Mucosa of gallbladder (tissue), 1 donor: ENCODE measurements at places on chromosomes 1 and 21. TPM values are rescaled to one million over a fixed set of nuclear protein-coding genes. Genes with fewer than 3 reads are reported as not detected.

SSBP3 gene
- 110 TPM for total RNA-seq

FCAMR gene
- total RNA-seq: 0.46 TPM

DNA sequence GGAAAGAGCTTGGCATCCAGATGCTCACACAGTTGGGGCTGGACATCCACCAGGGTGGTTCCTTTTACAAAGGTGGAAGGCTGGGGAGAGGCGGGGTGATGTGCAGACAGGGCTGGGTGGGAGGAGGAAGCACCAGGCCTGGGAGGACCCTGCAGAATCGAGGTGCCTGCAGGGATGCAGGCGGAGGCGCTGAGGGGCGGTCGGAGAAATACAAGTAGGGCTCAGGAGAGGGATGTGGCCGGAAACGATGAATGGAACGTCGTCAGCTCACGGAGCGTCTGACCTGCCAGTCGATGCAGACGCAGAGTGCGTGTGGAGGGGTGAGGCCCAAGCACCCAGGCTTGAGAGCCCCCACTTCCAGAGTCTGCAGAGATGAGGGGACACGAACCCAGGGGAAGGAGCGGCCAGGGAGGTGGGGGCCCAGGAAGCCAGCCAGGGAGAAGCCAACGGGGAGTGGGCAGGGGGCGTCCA, 63.4 kb downstream of the TRIM11 start:
- DNase-seq: no peak

GRCh38 chr1:203129501-203130231, 2.1 kb downstream of the ADORA1 start:
- DNase-seq: peak; percentile 64

LAMC2 gene
- 24.5 TPM for total RNA-seq

- no peak for DNase-seq
Observed at GRCh38 chr1:235075777-235076308, 52.8 kb downstream of the TOMM20 start.

- DNase-seq: no peak
Observed at GRCh38 chr1:36580524-36580923, 97.8 kb upstream of the CSF3R start.

- no peak for DNase-seq
Observed at GRCh38 chr1:244154508-244154871, 103.4 kb downstream of the ZBTB18 start.

OR14K1 gene
- total RNA-seq: not detected

- DNase-seq: no peak
Observed at GRCh38 chr1:234899041-234899729, 229.5 kb downstream of the TOMM20 start.

GRCh38 chr1:153428073-153428638, 11.8 kb downstream of the S100A7A start:
- no peak for DNase-seq

VWA5B1 gene
- total RNA-seq: 2.1 TPM

DNA sequence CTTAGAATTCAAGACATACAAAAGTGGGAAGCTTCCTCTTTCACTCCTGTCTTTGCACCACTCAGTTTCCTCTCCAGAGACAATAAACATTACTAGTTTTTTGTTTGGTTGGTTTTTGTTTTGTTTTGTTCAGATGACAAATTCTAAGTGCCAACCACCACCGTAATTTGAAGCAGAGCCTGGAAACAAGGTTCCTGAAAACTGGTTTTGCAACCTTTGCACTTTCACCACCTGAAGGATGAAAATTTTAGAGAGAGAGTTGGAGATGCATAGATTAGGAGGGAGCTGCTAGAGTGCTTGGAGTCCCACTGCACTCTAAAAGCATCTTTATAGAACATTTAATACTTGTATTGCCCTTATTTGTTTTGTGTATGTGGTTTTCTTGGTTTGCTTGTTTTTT, 20.2 kb upstream of the MGST3 start:
- no peak for DNase-seq

GRCh38 chr1:210743038-210743437, 390.9 kb downstream of the KCNH1 start:
- no peak for DNase-seq

UBXN10 gene
- total RNA-seq: 2.3 TPM

- DNase-seq: no peak
Observed at GRCh38 chr1:42953182-42954180, 5.2 kb downstream of the SLC2A1 start.

KCND3 gene
- total RNA-seq: 8.7 TPM

FHAD1 gene
- total RNA-seq: 1.7 TPM

GRCh38 chr1:205443585-205444299, 12.1 kb downstream of the BLACAT1 start:
- DNase-seq: no peak

DNA sequence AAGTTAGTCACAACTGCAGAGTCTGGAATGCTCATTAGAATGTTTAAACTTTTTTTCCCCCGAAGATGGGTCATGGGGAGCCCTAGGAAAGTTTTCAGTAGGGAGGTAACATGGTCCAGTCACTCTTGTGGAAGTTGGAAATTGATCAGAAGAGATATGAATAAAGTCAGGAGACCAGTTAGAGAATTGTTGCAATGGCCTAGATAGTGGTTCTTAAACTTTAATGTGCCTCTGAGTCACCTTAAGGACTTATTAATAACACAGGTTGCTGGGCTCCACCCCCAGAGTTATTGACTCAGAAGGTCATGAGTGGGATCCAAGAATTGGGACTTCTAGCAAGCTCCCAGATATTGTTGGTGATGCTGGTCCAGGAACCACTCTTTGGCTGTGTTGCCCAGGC, 3.2 kb upstream of the TFAP2E start:
- DNase-seq: no peak

DNA sequence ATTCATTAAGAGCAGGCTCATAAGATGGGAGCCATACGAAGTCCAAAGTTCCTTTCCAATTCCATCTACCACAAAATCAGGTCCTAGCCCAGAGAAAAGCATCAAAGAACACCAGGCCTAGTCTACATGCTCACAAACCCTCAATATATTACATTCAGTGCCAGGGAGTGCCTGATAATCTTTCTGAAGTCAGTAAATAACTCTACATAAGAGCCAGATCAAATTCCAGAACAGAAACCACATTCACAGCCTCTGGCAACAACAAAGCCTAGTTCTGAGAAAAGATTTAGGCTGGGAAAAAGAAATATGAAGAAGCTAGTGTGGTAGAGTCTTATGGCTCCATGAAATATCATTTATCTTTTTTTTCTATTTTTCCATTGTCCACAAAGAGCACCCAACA, 40.5 kb upstream of the RBBP5 start:
- DNase-seq: no peak
